Breast epithelium (tissue), 4 donors: ENCODE measurements at places on chromosomes 2 and 18. TPM values are rescaled to one million over a fixed set of nuclear protein-coding genes. Genes with fewer than 3 reads are reported as not detected.

The VIT gene
- 136 TPM for total RNA-seq

GRCh38 chr2:158995677-158996049 lies 27.2 kb downstream of the TANC1 start:
- no peak for DNase-seq

- DNase-seq = no peak
These were observed 275.7 kb upstream of the SPRED2 start for GRCh38 chr2:65708086-65708485.

DNA sequence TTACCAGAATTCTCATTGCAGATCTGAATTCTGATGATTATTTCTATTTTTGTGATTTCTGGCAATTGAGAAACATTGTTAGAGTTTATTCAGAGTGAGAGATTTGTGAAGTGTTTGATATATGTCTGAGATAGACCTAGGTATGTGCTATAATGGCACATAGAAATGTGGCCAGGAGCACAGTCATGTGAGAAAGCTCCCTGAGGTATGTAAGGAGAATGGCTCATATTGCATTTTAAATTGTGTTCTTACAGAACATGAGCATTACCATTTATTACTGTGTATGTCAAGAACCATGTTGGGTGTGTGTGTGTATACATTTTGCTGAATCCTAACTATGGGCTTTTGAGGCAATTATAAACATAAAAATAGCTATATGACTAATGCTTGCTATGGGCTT lies 101.2 kb downstream of the RAPGEF4 start:
- DNase-seq = no peak

- DNase-seq = no peak
These were observed 20.0 kb downstream of the MAIP1 start for GRCh38 chr2:199975273-199975895.

The SCN3A gene
- total RNA-seq = 1.6 TPM

The CROCC2 gene
- total RNA-seq = 0.33 TPM

DNA sequence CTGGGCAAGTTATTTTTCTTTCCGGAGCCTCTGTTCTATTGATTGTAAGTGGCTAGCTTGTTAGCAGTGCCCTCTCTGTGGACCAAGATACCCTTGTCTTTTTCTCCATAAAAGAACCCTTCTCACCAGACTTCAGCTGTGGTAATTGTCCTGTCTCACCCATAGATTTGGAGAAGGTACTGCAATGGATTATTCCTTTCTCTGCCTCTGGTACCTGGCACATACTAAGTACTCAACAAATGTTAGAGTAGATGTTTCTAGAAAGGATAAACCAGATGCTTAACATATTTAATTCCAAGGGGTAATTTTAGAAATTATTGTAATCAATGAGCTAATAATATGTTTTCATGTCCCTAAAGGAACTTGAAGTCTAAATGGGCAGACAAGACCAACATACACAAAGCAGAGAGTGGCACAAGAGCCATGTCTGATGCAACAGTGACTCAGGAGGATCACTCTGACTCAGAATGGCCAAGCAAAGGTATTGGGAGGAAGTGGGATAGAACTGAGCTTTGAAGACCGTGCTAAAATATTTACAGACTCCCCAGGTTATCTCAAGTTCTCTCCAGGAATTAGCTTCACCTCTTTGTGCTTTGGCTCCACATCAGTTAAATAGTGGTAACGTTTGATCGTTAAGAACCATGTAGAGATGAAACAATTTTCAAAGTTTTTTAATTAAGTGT lies 129.7 kb upstream of the OSR1 start:
- DNase-seq = no peak

- DNase-seq = no peak
These were observed 96.6 kb downstream of the TMEM17 start for GRCh38 chr2:62409442-62409841.

The MALL gene
- 19.6 TPM for total RNA-seq

The UGT1A5 gene
- not detected for total RNA-seq

DNA sequence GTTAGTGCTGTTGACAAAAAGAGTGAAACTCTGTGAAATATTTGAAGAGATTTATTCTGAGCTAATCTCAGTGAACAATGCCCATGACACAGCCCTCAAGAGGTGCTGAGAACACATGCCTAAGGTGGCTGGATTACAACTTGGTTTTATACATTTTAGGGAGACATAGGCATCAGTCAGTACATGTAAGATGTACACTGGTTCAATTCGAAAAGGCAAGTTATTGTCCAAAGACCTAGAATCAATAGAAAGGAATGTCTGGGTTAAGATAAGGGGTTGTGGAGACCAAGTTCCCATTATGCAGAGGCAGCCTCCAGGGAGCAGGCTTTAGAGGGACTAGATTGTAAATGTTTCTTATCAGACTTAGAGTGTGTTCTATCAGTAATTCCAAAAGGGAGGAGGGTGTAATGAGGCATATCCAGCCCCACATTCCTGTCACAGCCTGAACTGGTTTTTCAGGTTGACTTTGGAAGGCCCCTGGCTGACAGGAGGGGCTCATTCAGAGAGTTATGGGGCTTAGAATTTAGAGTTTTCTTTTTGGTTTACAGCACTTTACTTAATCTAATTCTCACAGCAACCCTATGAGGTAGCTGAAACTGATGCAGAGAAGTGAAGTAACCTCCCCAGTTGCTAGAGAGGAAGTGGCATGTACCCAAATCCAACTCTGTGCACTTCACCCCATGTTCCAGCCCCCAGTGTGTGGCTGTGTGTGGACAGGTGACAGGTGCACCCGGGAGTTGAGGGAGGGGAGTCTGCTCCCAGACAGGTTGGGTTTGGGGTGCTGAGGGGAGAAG lies 28.3 kb upstream of the ASAP2 start:
- no peak for DNase-seq

DNA sequence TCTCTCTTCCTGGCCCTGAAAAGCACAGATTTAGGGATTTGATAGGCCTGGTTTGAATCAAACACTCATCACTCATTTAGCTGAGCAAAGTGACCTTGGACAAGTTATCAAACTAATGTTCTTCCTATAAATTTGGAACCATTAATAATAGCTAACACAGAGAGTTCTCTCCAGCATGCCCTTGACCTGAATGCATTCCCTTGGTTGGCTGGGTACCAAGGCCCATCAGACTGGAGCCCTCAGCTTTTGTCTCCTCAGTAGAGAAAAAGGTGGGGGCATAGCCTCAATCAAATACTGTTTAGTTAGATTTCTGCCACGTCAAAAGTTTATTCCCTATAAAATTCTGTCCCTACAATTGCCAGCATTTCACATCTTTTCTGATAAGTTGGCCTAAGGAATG lies 13.8 kb upstream of the MRPL19 start:
- DNase-seq = no peak

The GALNT13 gene
- 17.3 TPM for total RNA-seq

DNA sequence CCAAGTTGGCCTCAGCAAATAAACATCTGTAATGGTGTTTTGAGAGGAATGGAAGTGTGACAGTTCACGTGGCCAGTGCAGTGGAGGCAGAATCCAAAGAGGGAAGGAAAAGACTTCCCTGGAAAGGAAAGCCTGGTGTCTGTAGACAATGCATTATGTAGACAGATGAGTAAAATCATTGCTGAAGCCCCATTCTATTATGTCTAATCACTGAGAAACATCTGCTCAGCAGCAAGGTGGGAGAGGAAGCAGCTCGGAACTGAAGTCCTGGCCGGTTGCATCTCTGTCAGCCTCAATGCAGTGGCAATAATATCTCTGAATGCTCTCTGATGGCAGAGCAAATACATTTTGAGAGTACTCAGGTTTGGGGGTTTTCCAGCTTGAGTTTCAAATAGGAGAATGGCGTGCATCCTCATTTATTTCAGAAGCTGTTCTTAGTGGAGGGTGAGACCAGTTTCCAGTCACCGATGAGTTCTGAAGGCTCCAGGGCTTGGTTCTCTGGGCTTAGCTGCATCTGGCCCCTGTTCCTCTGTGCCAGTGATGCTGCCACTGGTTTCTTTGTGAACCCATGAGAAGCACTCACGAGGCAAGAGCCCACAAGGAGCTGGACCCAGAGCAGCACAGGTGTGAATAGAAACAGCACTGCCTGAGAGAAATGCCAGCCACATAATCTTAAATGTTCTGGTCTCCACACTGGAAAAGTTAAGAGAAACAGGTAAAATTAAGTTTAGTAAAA lies 63.3 kb downstream of the RPIA start:
- DNase-seq = no peak

The STAT4 gene
- total RNA-seq = 5.9 TPM

DNA sequence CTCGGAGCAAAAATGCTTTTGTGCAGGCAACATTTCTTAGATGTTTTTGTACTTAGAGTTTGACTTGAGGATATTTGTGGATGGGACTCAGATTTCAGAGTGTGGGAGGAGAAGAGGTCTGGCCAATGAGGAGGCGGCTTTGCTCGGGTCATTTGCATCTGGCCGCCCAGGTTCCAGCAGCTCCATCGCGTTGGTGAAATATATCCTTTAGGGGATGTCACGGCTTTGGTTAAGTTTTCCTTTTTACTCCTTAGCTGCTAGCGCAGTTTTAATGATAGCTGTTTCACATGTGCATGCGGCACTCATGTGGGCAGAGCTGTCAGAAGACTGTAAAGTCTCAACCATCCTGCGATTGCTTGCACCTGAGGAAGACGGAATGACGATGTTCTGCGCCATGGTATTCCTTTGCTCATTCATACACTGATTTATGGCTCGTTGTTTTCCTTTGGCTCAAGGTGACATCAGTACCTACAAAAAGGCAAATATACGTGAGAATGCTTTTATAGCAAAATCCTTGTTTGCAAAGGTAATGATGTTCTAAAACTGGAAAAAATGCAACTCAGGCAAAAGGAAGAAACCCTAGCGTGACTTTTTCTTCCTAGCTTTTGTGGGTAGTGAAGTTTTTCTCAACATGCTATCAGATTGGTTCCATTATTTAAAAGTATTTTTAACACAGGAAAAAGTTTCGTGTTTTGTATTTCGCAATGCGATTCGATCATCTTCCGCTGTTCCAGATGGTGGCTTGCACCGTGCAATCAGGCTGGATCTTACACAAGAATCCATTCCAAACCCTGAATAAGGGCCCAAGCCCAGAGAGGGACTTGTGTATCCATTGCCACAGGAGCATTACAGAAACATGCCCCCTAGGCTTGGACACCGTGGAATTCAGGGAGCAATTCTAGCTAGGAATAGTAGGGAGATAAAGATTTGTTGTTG lies 70.5 kb upstream of the ZNF516 start:
- DNase-seq = peak; percentile 70

DNA sequence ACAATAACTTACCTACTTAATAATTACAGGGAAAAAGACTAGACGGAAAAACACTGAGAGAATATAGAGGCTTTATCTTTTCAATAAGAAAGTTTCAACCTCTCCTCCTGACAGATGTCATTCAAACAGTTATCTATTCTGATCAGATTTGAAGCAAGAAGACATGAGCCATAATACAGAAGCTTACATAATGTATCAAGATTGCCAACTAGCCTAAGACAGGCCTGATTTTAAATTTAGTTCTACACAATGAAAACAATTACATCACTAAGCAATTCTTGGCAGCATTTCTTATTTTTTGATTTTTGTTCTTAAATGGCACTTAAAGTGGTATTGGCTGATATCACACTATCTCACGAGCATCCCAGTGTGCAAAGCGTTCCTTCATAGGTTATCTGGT lies 41.6 kb downstream of the GPR155 start:
- no peak for DNase-seq

The ALKAL2 gene
- total RNA-seq = 26.4 TPM

The ORC2 gene
- total RNA-seq = 23.3 TPM

DNA sequence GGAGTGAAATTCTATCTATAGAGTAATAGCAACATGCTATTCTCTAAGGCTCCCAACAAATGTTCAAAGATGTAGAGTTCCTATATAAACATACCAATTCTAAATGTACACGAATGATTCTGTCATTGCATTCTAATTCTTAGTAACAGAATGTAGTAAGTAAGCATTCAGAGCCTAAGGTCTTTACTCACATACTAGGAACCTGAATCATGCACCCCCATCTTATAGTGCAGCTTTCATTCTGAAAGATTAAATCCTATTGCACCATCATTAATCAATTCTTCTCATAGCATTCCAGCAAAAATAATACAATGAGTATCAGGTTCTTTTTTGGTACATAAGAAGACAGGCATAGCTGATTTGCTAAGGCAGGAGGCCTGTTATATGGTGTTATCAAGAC lies 230.0 kb downstream of the NCKAP5 start:
- DNase-seq = no peak

The CCDC85A gene
- 11.5 TPM for total RNA-seq

The SCN7A gene
- total RNA-seq = 13.3 TPM

The SERPINB13 gene
- not detected for total RNA-seq
